ENCODE measurements at places on chromosomes 16 and 17. TPM values are rescaled to one million over a fixed set of nuclear protein-coding genes. Genes with fewer than 3 reads are reported as not detected.

Gene ZNF385C
- 0.34 TPM for total RNA-seq

Gene TBX2
- total RNA-seq: 11.7 TPM

Gene DYNLL2
- 35.9 TPM for total RNA-seq

GRCh38 chr17:56320443-56320842, 167.2 kb downstream of the ANKFN1 start:
- no peak for DNase-seq

DNA sequence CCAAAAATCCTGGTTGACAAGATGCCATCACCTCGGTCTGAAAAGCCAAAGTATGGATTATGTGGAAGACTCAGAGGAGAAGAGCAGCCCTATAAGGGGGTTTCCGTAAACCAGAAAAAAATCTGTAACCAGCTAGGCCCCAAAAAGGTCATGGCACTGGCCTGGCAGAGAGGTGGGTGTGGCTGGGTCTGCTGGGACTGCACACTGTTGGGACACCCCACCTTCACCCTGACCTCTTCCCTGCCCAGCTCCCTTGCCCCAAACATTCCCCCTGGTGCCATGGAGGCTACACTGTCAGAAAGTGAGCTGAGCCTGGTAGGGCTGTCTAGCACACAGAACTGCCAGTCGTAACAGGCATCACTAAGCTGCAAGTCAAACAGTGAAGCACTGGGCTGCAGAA, 6.5 kb downstream of the SLC47A2 start:
- no peak for DNase-seq

GRCh38 chr17:75853433-75853832, 1.7 kb downstream of the WBP2 start:
- DNase-seq: no peak

DNA sequence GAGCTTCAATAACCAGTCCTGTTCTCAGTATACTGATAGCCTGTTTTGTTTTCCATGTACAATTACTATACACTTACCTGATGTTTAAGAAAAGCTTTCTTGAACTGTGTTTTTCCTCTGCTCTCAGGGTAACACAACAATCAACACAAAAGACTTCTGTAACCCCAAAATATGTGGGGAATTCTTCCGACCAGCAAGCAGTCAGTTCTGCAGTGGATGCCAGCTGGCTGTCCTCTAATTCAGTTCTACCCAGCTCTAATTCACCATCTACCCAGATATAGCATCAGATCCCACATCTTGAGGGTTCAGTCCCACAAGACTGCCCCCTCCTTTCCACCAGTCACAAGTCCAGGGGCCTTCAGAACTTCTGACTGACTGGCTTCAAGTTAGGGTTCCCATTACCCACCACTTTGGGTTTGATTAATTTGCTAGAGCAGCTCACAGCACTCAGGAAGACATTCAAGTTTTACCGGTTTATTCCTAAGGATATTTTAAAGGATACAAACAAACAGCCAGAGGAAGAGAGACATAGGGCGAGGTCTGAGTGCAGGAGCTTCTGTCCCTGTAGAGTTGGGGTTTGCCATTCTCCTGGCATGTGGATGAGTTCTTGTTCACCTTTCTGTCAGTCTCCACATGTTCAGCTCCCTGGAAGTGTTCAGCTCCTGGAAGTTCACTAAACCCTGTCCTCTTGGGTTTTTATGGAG, 178.2 kb downstream of the CHD9 start:
- DNase-seq: no peak
